ENCODE measurements at places on chromosomes 6 and 20.

GRCh38 chr20:62766716-62767115 is 29.6 kb upstream of the MRGBP start:
- DNase-seq: no peak

DNA sequence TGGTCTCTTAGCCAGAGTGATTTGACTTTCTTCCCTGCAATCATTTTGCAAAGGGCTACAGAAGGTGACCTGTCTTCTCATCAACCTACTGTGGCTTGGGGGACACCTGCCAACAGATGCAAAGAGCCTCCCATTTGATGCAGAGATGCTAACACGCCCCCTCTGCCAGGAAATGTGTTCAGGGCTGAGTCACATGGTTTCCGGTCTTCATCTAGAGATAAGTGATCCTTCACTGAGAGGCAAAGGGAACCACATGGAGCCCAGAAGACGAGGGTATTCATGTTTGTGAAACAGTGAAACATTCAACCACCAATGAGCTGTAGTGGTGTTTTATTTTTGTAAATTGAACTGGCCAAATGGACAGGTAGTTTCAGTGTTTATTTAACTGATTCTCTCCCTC is 109.0 kb upstream of the RIN2 start:
- DNase-seq: no peak

DNA sequence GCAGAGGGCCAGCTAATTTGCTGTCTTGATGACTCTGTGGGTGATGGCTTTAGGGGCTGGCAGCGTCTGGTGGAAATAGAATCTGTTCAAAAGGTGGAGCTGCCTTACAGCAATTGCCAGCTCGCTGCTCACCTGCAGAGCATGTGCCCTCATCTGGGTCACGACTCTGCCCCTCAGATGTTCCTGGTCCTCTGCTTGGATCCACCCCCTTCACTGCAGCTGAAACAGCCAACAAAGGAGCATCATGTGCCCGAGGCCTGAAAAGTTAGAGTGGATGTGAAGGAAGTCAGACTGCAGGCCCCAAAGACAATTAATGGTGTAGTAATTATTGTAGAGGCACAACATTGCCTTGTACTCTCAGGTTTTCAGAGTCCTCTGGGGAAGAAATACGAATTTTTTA is 19.9 kb downstream of the RREB1 start:
- no peak for DNase-seq

DNA sequence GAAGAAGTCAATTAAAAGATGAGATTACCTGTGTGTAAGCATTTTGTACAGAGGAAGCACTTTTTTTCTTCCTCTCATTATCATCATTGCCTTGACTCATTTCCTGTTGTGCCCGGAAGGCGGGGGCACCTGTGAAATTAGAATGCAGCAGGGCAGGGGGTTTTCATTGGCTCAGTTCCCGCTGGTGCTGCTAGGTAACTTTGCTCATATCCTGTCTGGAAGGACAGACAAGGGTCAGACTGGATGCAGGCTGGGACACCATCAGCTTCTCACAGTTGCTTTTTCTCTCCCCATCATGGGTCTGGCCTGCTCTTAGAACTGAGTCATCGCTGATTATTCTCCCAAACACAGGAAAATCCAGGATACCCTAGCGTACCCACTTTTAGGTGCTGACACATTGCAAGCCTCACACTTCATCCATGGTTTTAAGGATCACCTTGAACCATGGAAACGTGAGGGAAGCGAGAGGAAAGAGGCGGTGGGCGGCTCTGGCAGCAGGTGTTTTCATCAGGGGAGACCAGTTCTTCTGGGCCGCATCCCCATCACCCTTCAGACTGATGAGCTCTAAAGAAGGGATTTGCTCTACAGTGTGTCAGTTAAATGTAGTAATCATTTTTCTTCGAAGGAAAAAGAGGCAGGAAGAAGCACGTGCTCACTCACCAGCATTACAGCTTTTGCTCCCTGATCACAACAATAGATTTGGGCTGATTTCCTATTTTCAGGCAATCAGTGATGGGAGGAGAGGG is 195.7 kb upstream of the SASH1 start:
- DNase-seq: no peak
